ENCODE measurements at places on chromosomes 5 and 9. TPM values are rescaled to one million over a fixed set of nuclear protein-coding genes. Genes with fewer than 3 reads are reported as not detected.

IL17B gene
- not detected for total RNA-seq

SPATA31C1 gene
- total RNA-seq = not detected

FLT4 gene
- total RNA-seq = 1.6 TPM

FSD1L gene
- total RNA-seq = 138 TPM

FBN2 gene
- total RNA-seq = 7.7 TPM

OTP gene
- not detected for total RNA-seq

RBM18 gene
- 15.9 TPM for total RNA-seq

FSTL4 gene
- total RNA-seq = 0.82 TPM

RNF208 gene
- total RNA-seq = 0.82 TPM

PCDHA12 gene
- 11.0 TPM for total RNA-seq

SV2C gene
- 2.9 TPM for total RNA-seq

BTNL3 gene
- total RNA-seq = not detected

ORM2 gene
- not detected for total RNA-seq

IDNK gene
- 6.5 TPM for total RNA-seq

C1QTNF2 gene
- 2.0 TPM for total RNA-seq

PKD2L2 gene
- total RNA-seq = not detected

CNTFR gene
- 9.8 TPM for total RNA-seq

OR1Q1 gene
- total RNA-seq = not detected

DAB2 gene
- total RNA-seq = 8.6 TPM

SLC34A3 gene
- not detected for total RNA-seq

TAL2 gene
- 13.5 TPM for total RNA-seq

HAVCR2 gene
- 7.3 TPM for total RNA-seq

RFX3 gene
- total RNA-seq = 72.2 TPM

IFNE gene
- total RNA-seq = under 0.01 TPM

ZNF366 gene
- 0.82 TPM for total RNA-seq

PCDHGA4 gene
- 5.7 TPM for total RNA-seq

- DNase-seq = no peak
Measured at GRCh38 chr9:120716483-120716882, 2.2 kb upstream of the MEGF9 start.

DNA sequence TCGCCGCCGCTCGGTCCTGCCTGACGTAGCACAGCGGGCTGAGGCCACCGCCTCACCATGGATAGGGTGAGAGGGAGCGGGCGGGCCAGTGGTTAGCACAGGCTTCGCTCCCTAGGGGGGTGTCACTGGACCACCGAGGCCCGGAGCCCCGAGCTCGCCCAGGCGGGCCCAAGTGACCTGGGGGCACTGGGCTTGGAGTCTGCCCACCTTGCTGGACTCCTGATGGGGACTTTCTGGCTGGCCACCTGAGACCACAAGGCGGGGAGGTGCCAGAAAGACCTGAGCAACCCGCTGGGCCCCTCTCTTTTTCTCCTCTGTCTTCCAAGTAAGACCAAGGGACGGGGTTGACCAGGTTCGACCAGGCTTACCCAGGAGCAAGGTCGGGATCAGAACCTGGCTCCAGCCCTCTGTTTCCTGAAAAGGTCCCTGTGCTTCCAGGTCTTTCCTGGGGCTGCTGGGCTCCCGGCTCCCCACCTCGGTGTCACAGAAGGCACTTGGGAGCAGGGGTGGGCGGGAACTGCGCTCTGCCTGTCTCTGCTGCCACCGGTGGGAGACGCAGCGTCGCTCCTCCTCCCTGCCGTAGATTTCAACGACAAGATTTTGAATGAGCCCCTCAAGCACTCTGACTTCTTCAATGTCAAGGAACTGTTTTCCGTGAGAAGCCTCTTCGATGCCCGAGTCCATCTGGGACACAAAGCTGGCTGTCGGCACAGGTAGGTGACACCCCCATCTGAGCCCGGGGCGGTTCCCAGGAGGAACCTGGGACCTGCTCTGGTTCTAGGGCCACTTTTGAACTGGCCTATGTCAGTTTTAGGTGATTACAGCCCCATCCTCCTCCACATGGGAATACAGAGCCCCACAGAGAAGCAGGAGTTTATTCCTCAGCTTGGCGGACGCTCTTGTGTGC, 1.0 kb downstream of the MRPS2 start:
- DNase-seq = peak; percentile 68

DNA sequence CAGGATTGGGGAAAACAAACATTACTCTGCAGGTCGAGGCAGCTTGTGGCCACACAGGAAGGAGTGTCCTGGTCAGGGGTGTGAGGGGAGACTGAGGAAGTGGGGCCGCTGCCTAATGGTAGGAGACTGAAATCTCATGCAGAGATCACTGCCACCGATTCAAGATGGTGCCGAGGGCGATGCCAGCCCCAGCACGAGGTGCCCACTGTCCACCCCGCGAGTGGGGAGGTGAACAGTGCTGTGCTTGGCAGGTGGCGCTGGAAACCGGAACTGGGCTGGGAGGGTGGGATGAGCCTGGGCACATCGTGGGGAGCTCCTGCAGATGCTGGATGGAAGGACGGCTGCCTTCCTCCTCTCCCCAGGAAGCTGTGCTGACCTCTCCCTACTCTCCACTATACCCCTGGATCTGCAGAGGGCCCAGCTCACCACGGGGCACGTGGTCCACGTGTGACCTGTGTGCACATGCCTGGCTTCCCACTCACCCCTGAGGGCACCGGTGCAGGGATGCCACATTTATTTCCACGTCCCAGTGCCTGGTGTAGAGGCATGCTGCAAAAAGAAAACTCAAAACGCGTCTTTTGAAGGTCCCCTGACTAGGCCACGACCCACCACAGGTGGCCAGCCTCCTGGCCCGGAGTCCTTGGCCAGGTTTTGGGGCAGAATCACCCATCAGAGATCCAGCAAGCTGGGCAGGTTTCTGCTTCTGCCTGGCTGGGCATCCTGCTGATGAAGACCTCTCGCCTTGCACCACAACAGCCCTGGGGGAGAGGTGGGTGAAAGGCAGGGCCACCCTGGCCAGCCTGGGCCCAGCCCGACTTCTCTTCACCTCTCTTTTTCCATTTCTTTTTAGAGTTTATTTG, 71.7 kb upstream of the FCN1 start:
- DNase-seq = no peak

- no peak for DNase-seq
Measured at GRCh38 chr5:14276380-14276779, 133.2 kb downstream of the TRIO start.

GRCh38 chr9:93276973-93277372, 93.0 kb downstream of the WNK2 start:
- DNase-seq = no peak

GRCh38 chr5:149406203-149406978, 27.3 kb upstream of the IL17B start:
- no peak for DNase-seq

DNA sequence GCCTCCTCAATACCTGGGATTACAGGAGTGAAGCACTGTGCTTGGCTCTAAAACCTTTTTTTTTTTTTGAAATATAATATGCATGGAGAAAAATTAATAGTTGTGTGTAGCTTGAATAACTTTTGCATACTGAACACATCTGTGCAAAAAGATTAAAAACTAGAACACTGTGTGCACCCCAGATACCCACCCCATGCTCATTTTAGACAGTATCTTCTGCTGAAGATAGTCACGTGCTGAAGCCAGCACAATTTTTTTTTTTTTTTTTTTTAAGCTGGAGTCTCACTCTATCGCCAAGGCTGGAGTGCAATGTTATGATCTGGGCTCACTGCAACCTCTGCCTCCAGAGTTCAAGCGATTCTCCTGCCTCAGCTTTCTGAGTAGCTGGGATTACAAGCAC, 39.9 kb downstream of the C9orf153 start:
- no peak for DNase-seq

DNA sequence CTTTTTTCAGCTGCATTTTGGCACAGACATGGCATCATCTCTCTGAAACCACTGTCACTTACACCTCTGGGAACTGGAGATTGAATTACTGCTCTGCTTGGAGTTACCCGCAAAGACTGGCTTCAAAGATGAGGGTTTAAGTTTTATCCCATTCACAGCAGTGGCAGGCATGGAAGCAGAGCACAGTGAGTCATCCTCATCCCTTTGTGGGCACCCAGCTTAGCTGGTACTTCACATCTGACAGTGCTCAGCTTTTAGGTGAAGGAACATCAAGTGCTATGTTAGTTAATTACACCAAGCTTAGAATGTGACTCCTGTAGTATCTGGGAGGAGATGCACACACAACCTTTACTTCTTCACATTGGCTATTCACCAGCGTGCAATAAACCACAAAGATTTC, 24.8 kb upstream of the ALDH1A1 start:
- no peak for DNase-seq

- DNase-seq = no peak
Measured at GRCh38 chr5:79831381-79832309, 142.0 kb downstream of the CMYA5 start.

- DNase-seq = no peak
Measured at GRCh38 chr9:71490810-71491209, 277.5 kb downstream of the CEMIP2 start.

- DNase-seq = no peak
Measured at GRCh38 chr5:375336-375920, 53.9 kb downstream of the AHRR start.

DNA sequence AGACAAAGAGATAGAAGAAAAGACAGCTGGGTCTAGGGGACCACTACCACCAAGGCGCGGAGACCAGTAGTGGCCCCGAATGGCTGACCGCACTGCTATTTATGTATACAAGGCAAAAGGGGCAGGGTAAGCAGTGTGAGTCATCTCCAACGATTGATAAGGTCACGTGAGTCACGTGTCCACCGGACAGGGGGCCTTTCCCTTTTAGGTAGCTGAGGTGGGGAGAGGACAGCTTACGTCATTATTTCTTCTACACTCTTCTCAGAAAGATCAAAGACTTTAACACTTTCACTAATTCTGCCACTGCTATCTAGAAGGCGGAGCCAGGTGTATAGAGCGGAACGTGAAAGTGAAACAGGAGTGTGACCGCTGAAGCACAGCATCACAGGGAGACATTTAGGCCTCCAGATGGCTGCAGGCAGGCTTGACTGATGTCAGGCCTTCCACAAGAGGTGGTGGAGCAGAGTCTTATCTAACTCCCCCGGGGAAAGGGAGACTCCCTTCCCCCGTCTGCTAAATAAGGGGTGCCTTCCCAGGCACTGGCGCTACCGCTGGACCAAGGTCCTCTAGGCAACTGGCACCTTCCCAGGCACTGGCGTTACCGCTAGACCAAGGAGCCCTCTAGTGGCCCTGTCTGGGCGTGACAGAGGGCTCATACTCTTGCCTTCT, 6.1 kb upstream of the PRR16 start:
- DNase-seq = no peak

DNA sequence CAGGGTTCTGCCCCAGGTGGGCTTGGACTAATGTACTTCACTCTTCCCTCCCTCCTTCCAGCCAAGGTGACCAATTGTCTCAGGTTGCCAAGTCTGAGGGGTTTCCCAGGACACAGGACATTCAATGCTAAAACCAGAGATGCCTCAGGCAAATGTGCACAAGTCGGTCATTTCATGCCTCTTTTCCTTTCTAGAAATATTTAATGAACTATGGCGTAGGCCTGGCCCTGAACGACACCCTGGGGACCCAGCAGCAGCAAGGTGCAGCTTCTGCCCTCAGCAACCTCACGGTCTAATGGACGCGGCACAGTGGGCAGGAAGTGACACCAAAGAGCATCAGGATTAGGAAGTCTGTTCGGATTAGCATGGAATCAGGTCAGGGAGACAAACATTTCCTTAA, 148.1 kb downstream of the MTX3 start:
- DNase-seq = no peak

- DNase-seq = no peak
Measured at GRCh38 chr9:116757030-116757429, 69.9 kb downstream of the TRIM32 start.

DNA sequence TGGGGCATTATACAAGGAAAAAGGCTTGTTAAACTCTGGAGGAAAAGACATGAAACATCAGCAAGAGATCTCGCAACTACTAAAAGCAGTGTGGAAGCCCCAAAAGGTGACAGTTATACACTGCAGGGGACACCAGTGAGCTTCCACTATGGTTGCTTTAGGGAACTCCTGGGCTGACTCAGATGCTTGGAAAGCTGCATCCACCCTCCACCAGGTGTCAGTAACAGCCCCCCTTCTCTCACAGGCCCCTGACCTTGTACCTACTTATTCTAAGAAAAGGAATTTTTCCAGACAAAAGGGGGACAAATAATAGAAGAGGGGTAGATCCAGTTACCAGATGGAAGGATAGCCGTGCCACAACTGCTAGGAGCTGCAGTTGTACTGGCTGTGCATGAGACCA, 154.4 kb upstream of the COX7C start:
- DNase-seq = no peak

DNA sequence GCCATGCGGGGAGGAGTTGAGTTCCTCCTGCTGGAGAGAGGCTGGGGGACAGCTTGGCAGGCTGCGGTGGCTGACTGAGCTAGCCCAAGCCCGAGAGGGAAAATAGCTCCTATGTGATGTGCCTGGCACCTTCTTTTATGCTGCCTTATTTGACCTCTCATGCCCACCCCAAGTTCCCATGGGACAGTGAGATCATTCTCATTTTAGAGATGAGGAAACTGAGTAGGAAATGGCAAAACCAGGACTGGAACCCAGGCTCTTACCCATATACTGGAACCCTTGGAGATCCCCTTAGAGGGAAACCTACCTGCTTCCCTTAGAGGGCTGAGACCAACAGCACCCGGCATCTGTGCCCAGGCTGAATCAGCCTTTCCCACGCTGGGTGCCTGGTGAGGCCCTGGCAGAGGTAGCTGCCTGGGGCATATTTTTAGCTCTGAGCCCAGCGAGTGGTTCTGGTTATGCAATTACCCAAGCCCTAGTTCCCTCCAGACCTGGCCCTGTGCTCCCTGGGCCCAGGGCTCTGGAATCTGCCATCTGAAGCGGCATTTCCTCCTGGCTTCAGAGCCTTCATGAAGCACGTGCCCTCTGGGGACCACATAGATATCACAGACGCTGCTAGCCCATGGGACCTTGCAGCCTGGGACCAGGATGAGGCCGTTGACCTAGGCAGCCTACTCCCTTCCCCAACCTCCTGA, 23.6 kb downstream of the COL27A1 start:
- DNase-seq = no peak

DNA sequence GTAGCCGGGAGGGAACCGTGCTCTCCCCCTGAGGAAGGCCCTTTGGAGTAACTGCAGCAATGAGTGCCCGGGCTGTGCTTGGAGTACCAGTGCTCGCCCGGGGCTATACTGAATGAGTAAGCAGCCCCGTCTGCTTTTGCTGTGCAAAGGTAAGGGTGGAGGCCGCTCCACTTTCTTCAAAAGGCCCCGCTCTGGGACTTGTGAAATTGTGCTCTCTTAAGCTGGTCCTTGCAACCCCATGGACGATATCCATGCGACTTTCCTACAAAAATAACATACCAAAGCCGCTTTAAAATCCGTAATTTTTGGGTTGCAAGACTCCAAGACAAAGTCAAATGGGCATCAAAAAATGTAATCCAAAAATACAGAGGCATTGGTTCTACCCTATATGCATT, 578 bp upstream of the TNFAIP8 start:
- DNase-seq = no peak

GRCh38 chr5:138829341-138829740, 45.8 kb downstream of the LRRTM2 start:
- no peak for DNase-seq

Data from frontal cortex (tissue), 4 donors.